ENCODE measurements at places on chromosomes 11 and 22. TPM values are rescaled to one million over a fixed set of nuclear protein-coding genes. Genes with fewer than 3 reads are reported as not detected.

The PKDREJ gene
- 0.49 TPM for polyA plus RNA-seq

The TMEM191C gene
- polyA plus RNA-seq: 1.2 TPM

The NPAS4 gene
- polyA plus RNA-seq: 0.24 TPM

DNA sequence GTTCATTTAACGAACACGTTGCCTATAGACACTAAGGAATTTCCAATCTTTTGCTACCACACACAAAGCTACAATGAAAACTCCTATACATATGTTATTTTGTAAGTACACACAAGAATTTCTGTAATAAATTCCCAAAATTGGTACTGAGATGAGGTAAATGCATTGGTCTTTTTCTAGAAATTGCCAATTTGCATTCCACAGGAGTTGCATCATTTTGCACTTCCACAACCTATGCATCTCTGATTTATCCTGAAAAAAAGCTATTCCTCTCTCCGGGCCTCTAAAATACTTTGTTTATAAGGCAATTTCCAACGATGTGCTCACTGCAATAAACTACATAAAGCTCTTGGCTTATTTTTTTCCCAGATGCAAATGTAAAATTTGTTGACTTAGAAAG, 24.9 kb downstream of the IMMP1L start:
- DNase-seq: no peak

DNA sequence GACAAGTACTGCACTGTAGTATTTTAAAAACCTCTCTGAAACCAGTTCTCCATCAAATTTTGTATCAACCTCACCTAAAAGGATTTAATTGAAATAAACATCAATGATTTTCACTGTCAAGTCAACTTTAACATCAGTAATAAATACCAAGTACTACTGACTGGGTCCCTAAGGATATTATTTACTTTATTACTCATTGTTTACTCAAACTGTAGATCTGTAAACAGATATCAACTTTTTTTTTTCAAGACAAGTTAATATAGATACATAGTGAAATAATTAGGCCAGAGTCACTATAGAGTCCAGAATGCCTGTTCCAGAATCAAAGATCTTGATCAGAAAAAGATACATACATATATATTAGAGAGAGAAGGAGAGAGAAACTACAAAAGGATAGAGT, 1.6 kb downstream of the RNF141 start:
- DNase-seq: no peak

Data from right renal pelvis (tissue), 4 donors.